NB4 (cell line): ENCODE measurements at places on chromosomes 2 and 18.

DNA sequence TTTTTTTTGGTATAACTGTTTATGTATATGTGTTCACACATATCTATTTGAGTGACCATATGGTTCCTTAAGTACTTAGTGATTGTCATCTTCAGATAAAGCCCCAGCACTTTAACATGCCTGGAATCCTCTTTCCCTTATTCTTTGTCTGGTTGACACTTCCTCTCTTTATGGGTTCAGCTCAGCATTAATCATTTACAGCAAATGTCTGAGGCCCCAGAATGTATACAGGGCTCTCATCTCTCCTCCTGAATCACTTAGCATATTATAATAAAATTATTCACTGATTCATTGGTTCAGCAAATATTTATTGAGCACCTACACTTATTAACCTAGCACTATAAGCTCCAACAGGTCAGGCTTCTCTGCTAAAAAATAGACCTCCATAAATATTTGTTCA lies 43.5 kb upstream of the CD28 start:
- no peak for DNase-seq

- DNase-seq, result no peak
These were observed 386.4 kb downstream of the TRIB2 start for GRCh38 chr2:13103151-13103550.

DNA sequence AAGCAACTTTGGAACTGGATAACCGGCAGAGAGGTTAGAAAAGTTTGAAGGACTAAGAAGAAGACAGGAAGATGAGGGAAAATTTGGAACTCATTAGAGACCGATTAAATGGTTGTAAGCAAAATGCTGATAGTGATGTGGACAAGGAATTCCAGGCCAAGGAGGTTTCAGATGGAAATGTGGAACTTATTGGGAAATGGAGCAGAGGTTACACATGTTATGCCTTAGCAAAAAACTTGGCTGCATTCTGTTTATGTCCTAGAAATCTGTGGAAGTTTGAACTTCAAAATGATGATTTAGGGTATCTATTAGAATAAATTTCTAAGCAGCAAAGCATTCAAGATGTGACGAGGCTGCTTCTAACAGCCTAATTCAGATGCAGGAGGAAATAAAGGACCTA lies 675.1 kb upstream of the SYT4 start:
- no peak for DNase-seq

DNA sequence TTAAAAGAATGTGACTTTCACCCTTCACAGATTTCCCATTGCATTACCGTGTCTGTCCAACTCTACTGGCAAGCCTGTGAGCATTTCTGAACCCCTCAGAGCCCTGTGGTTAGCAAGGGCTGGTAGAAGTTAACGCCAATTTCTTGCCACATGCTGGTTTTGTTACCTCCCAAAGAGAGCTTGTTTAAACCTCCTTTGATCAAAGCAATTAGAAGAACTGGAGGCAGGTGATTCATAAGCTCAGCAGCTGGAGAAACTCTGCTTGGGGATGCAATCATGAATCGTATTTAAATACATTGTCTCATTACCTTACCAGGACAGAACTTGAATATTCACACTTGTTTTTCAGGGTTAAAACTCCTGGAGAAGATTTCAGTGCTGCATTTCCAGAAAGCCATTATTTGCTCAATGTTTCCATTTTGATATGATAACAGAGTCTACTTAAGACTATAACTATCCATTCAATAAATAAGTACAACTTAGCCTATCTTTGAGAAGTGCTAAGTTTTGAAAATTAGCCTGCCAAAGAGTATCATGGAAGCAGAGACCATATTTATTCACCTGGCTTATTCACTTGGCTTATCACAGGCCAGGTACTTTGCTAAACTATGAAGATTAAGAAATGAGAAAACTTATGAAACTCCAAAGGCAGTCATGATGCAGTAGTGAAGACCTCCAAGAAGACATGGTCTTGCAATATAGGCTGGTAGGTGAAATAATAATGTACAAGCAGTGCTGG lies 292.8 kb downstream of the INSIG2 start:
- DNase-seq, result no peak

DNA sequence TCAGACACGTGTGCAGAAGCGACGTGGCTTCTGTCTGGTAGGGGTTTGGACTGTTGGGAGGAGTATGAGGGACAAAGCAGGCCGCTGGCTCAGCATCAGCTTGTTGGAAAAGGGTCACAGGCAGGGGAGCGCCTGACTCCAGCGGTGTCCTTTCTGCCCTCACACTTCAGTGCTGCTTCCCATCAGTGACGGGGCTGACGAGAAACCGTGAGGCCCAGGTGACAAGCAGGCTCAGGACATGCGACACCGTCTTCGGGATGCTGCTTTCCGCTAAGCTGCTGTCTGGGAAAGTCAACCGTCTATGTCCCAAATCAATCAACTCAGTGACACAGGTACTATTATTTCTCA lies 90.5 kb downstream of the USP40 start:
- no peak for DNase-seq

- no peak for DNase-seq
These were observed 7.1 kb upstream of the AGXT start for GRCh38 chr2:240861547-240861946.

DNA sequence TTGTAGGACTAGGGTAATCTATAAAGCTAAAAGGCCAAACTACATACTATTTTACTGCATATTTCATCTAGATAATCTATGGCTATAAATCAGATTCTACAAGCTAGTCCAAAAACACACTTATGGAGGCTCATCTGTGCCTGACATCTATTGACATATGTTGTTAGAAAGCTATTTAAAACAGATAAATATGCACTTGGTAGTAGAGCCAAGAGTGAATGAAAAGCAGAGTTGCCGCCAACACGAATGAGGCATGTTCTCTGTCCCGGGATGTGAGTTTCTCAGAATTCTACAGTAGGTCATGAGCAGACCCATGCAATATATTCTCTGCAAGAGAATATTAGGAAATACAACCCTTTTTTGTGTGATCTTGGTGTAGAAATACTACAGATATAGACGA lies 66.7 kb upstream of the LPIN2 start:
- DNase-seq, result no peak

- no peak for DNase-seq
These were observed 5.9 kb upstream of the RAX start for GRCh38 chr18:59279193-59279592.

- no peak for DNase-seq
These were observed 92.2 kb upstream of the NFU1 start for GRCh38 chr2:69529480-69529879.

GRCh38 chr2:4272261-4272858 lies 569.0 kb downstream of the DCDC2C start:
- DNase-seq, result no peak

DNA sequence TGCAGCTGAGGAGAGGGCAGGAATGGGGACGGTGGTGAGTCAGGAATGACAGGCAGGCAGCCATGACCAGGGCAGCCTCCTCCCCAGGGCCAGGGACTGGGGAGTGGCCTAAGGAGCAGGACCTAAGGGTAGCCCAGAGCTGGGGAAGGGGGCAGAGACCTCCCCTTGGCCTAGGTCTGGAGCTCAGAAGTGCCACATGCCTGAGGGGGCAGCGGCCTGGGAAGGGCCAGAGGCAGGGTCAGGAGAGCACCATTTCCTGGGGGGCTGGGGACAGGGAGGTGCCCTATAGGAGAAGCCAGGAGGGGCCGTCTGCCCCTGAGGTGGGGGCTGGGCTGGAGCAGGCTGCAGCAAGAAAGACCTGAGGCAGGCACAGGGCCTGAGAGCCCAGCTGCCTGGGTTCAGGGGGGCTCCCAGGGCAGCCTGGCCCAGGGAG lies 20.9 kb downstream of the CFLAR start:
- DNase-seq, result no peak

DNA sequence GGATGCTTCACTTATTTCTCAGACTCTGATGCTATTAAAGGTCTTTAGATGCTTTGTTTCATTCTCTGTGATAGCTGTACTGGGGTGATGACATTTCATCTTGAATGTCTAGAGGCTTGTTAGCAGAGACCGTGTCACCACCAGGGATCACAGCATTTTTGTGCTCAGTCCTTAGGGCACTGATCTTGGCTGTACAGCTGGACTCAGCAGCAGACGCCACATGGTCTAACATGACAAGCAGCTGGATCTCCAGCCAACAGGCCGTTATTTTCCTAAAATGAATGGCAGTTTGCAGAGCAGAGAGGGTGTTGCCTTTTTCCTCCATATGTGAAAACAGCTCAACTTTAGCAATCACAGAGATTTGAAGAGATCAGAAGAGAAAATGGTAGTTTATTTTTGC lies 491.8 kb downstream of the CDH2 start:
- no peak for DNase-seq

GRCh38 chr2:233223059-233223894 lies 28.2 kb upstream of the ATG16L1 start:
- DNase-seq, result no peak

DNA sequence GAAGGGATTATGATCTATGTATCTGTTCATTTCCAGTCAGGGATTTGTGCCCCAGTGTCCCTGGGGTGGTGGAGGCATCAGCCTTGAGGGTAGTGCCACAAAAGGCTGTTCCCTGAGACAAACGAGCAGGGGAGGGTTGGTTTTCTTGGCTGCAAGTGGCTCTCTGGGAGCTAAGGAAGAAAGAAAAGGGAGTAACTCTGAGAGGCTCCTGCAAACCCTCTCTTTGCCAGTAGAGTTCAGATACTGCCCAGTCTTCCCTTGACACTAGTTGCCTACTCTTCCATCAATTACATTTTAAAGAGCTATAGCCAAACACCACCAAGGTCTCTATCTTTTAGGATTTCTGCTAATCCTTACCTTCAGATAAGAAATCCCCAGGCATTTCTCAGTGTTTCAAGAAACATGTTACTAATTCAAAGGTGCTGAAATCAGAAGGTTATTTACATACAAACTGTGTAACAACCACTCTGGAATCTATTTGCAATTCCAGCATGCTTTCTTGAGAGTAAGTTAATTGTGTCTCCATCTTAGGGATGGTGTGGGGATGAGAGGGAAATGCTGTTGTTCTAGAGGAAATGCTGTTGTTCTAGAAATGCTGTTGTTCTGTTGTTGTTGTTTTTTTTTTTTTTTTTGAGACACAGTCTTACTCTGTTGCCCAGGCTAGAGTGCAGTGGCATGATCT lies 18.7 kb upstream of the KCTD1 start:
- no peak for DNase-seq

- no peak for DNase-seq
These were observed 320.0 kb downstream of the LRATD1 start for GRCh38 chr2:14952400-14952963.

GRCh38 chr2:54409752-54410151 lies 46.4 kb upstream of the SPTBN1 start:
- DNase-seq, result no peak

- DNase-seq, result no peak
These were observed 50.6 kb downstream of the C2orf76 start for GRCh38 chr2:119316066-119316465.

- DNase-seq, result no peak
These were observed 145.6 kb downstream of the METTL4 start for GRCh38 chr18:2425426-2426317.

- no peak for DNase-seq
These were observed 51.8 kb downstream of the KCNG2 start for GRCh38 chr18:79849328-79850207.

- DNase-seq, result peak; percentile 90
These were observed 21.6 kb upstream of the SLC20A1 start for GRCh38 chr2:112623913-112624777.

GRCh38 chr2:60140185-60140584 lies 413.3 kb downstream of the BCL11A start:
- no peak for DNase-seq

- no peak for DNase-seq
These were observed 694.8 kb upstream of the SLC39A10 start for GRCh38 chr2:194962254-194962653.

DNA sequence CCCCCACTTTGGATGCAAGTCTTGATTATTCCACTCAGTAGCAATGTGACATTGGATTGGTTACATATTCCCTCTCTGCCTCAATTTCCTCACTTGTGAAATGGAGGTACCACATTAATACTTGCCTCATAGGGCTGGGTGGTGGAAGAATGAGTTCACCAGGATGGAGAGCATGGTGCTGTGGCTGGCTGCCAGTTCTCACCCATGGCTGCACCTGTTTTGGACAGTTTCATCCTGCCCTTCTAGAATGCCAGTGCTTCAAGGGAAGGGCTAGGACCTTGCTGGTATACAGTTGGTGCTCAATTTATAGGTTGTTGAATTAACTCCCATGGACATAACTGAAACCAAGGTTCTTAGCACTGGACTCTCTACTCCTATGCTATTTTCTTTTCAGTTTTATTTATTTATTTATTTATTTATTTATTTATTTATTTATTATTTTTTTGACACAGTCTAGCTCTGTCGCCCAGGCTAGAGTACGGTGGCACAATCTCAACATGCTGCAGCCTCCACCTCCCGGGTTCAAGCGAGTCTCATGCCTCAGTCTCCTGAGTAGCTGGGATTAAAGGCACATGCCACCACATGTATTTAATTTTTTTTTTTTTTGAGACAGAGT lies 5.3 kb upstream of the SH3RF3 start:
- no peak for DNase-seq

- DNase-seq, result no peak
These were observed 90.3 kb downstream of the TACR1 start for GRCh38 chr2:75108937-75109482.

GRCh38 chr18:58026395-58026794 lies 17.6 kb upstream of the NEDD4L start:
- DNase-seq, result no peak

DNA sequence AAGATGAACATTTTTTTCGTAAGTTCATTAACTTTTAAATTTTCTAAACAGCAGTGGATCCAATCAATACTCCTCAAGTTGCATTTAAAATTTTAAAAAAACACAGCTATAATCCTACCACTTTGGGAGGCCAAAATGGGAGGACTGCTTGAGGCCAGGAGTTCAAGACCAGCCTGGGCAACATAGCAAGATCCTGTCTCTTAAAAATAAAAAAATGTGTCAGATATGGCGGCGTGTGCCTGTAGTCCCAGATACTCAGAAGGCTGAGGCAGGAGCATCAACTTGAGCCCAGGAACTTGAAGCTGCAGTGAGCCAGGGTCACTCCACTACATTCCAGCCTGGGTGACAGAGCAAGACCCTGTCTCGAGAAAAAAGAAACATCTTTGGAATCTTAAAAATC lies 59.8 kb upstream of the RNU4ATAC start:
- DNase-seq, result no peak

GRCh38 chr2:203670939-203671338 lies 35.5 kb upstream of the CD28 start:
- DNase-seq, result no peak

- DNase-seq, result no peak
These were observed 66.4 kb downstream of the COA5 start for GRCh38 chr2:98541906-98542305.

DNA sequence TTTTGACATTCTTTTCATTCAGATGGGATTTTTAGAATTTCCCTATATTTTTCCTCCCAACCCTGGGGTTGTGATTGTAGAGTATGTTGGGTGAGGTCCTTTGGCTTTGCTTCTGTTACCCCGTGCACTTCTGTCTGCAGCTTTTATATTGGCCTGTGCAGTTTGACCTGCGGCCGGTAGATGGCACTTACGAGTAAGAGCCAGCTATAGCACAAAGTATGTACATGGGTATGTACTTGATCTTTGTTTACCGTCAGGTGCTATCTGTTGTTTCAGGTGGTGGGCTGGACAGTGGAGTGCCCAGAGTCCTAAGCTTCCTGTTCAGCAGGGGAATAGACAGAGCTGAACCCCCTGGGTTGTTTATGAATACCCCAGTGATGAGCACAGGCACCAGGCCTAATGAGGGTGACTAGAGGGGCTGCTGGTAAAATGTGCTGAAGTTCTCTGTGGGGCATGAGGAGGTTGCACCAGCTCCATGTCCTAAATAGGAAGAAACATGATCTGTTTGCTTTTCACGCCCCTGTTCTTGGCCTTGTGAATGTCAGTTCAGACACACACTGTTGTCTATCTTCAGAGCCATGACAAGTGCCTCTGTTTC lies 58.9 kb upstream of the THUMPD2 start:
- DNase-seq, result peak; percentile 57
